ENCODE measurements at places on chromosomes 5 and 9.

DNA sequence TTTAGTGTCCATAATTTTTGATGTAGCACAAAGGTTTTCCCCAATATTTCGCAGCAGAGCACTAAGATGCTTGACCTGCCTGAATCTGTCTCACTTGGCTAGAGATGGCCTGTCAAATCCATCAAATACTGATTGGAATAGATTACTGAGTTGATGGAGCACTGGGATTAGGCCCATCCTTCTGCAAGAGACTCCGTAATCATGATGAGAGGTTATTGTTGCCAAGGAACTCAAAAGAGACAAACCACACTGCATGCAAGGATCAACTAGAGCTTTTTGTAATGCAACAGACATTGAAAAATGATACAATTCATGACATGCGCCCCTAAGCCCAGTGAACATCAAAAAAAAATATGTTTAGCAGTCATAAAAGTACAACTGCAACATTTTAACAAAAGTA lies 585.3 kb upstream of the GRAMD2B start:
- no peak for DNase-seq

GRCh38 chr5:142421621-142422397 lies 97.0 kb upstream of the SPRY4 start:
- no peak for DNase-seq

DNA sequence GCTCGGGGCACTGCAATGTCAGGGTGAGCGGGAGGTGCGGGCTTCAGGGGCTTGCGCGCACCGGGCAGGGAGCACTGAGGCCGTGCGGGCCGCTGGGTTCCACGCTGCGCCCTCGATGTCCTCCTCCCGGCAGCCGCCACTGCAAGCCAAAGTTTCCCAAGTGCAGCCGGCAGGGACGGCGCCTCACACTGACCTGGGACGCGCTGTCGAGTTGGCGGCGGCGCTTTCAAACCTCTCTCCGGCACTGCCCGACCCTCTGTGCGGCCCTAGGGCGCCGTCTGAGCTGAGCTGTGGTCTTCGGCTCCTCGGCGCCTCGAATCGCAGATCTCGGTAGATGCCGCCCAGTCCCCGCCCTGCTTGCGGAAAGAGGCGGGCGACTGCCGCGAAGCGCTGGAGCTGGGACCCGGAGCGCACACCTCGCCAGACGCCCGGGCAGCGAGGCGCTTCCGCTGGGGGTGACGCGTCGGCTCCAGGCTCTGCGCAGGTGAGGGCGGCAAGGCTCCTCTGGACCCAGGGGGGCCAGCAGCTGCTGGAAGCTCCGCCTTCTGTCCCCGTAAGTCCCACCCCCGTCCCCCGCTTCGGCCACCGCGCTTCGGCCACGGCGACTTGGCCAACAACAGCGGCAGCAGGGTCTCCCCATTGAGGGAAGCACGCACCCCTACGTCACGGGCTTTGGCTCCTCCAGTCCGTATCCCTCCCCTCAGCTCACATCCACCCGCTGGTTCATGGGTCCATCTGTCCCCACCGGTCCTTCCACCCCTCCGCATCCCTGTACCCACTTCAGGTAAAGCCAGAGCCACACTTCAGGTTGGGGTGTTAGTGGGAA lies at the start of gene ANKRD34B:
Gene ANKRD34B, minus strand, starts transcription at position 320 of the 826 bp plus-strand sequence. CDS start 10,261 bp downstream, outside the sequence.
- no peak for DNase-seq

DNA sequence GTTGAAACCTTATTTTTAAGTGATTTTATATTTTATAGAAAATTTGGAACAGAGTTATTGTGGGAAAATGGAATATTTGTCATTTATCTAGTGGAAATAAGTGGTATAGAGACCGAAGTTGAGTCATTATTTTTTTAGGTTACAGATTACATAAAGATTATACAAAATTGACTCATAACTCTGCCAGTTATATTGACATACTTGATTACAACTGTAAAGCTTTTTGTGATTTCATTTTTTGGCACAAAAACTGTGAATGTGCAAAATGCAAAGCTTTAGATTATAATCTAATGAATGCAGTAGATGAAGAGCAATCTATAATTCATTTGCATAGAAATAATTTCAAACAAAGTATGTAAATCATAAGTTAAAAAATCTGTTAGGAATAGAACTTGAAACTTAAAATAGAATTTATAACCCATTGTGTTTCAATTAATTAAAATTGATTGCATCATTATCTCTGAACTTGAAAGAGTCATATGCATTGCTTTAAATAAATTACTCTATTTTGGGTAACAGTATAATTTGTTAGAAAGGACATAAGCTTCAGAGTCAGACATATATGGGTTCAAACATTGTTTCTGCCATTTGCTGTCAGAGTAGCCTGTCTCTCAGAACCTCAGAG lies 280.4 kb downstream of the FER start:
- DNase-seq: no peak

DNA sequence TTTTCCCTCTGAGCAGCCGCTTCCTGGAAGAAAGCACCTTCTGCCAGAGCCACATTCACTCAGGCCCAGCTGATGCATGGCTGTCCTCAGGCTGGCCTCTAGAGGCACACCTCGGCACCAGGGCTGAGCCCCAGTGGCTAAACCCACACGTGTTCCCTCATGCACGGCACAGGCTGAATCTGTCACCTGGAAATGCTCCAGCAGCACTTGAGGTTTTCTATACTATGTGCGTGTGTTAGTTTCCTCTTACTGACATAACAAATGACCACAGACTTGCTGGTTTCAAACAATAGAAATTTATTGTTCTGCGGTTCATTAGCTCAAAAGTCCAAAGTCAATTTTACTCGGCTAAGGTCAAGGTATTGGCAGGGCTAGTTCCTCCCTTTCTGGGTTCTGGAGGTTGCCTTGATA lies 141.4 kb downstream of the LRRC70 start:
- no peak for DNase-seq

DNA sequence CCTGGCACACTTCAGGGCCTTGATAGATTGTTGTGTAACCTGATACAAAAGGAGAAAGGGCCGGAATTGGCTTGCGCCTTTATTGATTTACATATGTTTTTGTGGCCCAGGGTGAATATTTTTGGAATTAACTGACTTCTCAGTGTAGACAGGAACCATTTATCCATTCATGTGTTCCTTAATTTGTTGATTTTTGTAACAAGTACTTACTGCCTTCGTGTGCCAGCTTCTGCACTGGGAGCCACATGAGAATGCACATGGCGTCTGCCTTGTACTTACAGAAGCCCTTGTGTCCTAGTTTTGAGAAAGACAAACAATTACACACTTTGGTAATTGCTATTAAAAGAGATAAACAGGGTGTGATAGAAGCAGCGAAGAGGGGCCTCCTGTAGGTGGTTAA lies 26.4 kb downstream of the EHMT1 start:
- no peak for DNase-seq

DNA sequence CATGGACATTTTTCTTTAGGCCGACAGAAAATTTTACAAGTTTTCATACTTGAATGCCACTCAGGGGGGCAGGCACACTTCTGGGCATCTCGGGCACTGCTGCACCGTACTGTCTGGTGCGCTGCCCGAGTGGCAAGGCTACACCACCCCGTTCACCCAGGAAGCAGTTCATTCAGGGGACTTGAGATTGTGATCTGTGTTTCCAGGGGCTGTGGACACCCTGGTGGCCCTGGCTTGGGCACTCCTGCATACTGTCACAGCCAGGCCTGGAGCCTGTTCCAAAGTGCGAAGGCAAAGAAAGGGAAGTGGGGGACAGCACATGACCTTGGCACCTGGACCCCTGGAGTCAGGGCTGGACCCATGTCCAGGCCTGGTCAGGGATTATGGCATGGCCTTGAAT lies 197.6 kb downstream of the PAX5 start:
- DNase-seq: no peak

DNA sequence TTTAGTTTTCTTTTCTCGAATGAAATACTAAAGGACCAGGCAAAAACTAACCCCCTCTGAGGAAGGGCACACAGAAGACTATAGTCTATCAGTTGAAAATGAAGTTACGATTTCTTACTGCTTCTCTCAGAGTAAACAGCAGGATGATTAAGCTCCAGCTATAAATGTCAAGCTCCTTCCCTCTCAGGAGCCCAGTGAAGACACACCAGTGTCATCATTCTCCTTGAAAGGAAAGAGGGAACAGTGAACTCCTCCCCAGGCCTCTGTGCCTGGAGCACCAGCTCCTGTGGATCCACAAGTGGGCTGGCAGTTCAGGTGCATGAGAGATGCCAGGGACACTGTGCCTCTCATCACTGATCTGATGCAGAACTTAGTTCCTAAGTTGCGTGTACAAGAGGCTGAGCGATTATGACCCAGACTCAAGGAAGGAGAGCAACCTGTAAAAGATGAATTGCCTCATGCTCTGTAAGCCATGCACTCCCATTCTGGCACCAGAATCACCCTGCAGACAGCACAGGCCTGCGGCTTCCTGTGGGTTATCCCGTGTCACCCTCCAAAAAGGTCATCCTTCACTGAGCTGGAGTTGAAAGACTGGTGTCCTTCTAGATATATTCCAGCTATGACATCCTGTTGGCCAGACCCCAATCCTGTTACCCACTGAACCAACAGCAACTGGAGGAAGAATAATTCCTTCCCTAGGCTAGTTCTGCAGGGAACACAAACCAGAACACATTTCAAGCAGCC lies 394.0 kb downstream of the SEMA5A start:
- DNase-seq: no peak

DNA sequence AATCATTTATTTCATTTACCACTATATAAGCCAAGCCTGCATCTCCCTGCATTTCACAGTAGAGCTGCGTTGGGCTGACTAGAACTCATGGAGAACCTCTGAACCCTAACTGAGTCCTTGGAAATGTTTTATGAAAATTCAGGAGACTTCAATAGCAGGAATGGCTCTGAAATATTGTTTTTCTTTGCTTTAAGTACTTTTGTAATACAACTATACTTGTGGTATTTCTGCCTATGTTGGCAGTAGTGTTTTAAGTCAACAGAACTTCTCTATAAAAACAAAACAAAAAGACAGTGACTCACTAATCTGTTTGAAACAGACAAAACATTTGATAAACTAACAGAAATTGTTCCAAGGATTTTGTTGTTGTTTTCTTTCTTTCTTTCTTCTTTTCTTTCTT lies 489.2 kb upstream of the MEF2C start:
- no peak for DNase-seq

DNA sequence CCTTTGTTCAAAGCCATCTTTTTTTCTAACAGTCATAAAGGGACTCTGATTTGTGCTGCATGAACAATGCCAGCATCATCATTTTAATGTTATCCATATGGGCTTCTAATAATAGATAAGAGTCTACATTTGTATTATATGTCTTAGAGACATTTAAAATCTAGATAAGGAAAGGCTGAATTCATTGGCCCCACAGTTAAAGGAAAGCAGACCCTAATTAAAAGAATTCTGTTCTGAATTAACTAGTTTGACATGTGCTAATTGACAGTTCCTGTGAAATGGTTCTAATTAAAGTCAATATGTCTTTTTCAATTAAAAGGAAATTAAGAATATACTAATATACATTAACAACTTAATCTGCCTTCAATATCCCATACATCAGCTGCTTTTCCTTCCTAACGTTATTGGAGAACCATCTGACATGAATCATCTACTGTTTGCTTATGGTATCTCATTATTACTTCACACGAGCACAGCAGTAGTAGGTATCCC lies 104.7 kb downstream of the NR2F1-AS1 start:
- DNase-seq: no peak

GRCh38 chr5:135276151-135276550 lies 122.9 kb downstream of the MACROH2A1 start:
- DNase-seq: no peak

DNA sequence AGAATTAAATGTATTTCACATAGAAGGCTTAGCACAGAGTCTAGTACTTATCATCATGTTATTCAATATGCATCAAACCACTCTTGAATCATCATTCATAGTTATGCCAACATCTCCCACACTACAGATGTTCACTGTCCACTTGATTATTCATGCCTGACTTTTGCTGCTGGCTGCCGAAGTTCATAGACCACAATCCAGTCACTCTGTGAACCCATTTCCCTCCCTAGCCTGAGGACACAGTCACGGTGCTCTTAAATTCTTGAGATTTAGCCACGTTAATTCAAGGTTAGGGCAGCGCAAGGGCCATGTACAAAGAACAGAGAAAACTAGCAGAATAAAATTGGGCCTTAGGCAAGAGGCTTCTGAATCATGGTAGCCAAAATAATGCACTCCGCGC lies 32.4 kb downstream of the ABCA1 start:
- DNase-seq: no peak

DNA sequence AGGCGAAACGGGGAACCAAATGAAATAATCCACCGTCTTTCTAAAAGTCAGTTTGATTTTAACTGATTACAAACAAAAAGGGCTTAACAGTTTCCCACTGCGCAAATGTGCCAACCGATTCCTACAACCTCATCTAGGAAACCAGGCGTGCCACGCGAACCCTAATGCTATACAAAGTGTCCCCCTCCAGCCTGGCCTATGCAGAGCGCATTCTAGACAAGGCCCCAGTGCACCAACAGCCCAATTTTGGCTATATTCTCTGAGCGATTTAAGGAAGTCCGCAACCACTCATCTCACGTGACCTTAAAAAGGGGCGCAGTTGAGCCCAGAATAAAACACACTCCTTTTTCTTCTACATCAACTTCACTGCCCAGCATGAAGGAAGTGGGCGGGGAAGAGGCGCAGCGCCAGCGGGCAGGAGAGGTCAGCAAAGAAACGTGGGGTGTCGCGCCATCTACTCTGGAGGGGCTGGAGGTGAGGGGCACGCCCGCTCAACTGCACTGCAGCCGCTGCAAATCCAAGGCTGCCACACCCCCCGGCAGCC lies 779 bp downstream of the FAM13B start:
- DNase-seq: peak; percentile 61

- DNase-seq: no peak
These were observed 109.8 kb downstream of the SAXO1 start for GRCh38 chr9:18923167-18923566.

DNA sequence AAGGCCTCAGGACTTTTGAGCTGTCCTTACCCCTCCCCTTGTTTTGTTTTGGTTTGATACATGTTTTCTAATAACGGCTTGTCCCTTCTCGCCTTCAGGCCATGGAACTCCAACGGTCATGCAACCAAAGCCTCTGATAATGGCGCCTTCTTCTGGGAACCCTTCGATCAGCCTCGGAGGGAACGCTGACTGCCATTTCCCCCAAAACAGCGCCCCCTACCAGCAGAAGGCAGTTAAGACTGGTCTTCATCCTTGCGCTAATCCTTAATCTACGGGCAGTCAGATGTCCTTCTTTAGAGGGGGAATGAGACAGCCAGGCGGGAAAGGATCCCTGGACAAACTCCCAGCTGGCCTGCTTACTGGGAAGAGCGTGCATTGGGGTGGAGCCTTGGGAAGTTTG lies 276.6 kb downstream of the ICE1 start:
- DNase-seq: no peak

GRCh38 chr9:110320651-110321445 lies 16.8 kb downstream of the TXNDC8 start:
- no peak for DNase-seq

DNA sequence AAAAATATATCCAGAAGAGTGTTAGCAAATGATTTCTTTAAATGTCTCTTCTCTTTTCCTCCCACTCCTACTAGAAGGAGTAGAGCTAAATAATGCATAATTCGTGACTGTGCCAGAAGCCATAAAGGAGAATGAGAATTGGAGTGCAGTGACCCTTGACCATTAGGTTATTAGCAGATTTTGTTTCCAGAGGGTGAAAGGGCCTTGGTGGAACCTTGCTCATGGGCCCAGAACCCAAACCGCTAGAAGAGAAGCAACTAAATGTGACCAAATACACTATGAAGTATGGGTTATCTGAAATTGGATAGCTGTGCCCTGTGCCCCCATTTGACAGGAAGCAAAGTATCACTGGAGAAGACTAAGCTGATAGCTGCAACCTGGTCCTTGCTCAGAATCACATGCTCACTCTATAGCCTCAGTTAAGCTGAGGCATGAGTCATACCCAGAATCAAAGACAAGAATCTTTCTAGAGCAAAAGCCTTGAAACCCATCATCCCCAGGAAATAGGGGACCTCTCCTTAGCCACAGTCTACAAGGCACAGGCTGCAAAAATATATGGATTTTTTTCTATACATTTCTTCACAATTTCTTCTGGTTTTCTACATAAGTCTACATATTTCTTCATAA lies 36.3 kb downstream of the CAPSL start:
- no peak for DNase-seq
